ENCODE measurements at places on chromosomes 5 and 9.

- no peak for DNase-seq
Observed at GRCh38 chr5:59712836-59713497, 180.6 kb downstream of the PDE4D start.

- DNase-seq = no peak
Observed at GRCh38 chr5:6492934-6493333, 44.3 kb downstream of the UBE2QL1 start.

DNA sequence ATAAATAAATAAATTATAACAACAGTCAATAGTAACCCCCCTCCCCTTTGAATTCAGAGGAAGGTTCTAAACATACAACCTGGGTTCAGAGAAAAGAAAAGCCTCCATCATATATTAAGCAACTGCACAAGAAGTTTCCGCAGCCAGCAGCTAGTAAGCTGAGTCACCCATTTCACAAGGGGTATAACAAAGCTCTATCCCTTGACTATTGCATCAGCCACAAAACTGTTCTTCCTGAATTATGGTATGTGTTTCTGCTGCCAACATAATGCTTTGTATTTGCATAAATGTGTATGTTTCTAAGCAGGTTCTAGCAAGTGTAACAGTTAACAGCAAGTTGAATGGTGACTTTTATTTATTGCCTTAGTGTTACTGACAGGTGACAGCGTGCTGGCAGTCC, 6.8 kb upstream of the CEP120 start:
- no peak for DNase-seq

GRCh38 chr9:125694478-125694877, 12.5 kb downstream of the MAPKAP1 start:
- no peak for DNase-seq

GRCh38 chr5:158563760-158564390, 535.8 kb downstream of the EBF1 start:
- DNase-seq = no peak

DNA sequence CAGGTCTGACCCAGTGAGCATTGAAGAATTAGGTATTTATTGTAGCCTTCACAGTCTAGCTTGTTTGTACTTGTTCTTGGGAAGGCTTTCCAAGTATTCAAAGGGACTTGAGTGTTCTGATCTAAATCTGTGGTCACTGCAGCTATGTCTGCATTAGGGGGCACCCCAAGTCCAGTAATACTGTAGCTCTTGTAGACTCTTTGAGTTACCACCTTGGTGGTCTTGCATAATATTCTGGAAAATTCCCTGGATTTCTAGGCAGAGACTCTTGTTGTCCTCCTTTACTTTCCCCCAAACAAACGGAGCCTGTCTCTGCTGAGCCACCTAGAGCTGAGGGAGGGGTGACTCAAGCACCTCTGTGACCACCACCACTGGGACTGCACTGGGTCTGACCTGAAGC, 149.5 kb upstream of the DHFR start:
- no peak for DNase-seq

GRCh38 chr5:133128066-133128465, 76.3 kb downstream of the HSPA4 start:
- DNase-seq = no peak

Measured in NCI-H510A (cell line).